Mucosa of descending colon (tissue), 3 donors: ENCODE measurements at places on chromosomes 13 and 19. TPM values are rescaled to one million over a fixed set of nuclear protein-coding genes. Genes with fewer than 3 reads are reported as not detected.

Gene POLR1D
- total RNA-seq = 169 TPM

Gene NKPD1
- not detected for total RNA-seq

Gene ZNF30
- total RNA-seq = 1.3 TPM

Gene ZNF345
- total RNA-seq = 3.4 TPM

Gene CSNK1A1L
- total RNA-seq = not detected

Gene ZNF14
- total RNA-seq = 2.6 TPM

- DNase-seq = no peak
These were observed 14.6 kb upstream of the SERPINE3 start for GRCh38 chr13:51324714-51325420.

DNA sequence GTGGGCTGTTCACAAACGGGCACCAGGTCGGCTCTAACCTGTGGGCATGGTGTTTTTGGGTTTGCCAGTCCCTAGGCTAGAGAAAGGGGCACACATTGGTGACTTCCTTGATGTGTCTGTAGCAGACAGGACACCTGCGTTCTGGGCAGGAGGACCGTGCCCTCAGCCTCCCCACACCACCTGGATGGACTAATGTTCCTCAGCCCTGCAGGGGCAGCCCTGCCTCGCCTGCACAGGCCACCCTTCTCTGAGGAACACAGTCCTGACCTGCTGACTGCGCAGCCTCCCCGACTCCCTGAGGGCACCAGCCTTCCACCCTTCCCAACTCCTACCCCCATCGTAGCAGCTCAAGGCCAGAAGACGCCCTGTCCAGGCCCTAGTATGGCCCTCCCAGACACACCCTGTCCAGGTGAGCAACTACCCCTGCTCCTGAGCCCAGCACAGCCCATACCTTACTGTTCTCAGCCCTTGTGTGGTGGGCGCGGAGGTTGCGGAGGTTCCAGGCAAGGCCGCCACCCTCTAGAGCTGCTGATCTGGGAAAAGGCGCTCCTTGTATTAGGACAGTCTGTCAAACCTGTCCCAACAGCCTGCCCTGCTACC, 55.7 kb downstream of the GGACT start:
- no peak for DNase-seq

- DNase-seq = no peak
These were observed 122.4 kb upstream of the FREM2 start for GRCh38 chr13:38564256-38565150.

DNA sequence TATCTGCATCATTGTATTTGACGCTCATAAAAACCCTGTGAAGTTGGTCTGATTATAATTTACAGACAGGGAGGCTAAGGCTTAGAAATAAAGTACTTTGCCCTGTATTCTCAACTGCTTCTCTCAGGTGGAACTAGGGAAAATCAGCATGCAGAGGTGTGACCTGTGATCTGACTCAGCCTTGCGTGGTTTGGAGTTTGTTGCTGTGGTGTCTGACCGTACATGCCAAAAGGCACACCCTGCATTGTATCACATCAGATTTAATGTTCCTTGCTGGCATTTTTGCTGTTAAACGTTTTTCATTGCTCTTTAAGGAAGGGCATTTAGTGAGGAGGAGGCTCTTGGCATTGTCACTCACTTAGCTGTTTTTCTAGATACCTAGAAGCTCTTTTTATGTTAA, 58.8 kb upstream of the C1QTNF9B start:
- DNase-seq = no peak

DNA sequence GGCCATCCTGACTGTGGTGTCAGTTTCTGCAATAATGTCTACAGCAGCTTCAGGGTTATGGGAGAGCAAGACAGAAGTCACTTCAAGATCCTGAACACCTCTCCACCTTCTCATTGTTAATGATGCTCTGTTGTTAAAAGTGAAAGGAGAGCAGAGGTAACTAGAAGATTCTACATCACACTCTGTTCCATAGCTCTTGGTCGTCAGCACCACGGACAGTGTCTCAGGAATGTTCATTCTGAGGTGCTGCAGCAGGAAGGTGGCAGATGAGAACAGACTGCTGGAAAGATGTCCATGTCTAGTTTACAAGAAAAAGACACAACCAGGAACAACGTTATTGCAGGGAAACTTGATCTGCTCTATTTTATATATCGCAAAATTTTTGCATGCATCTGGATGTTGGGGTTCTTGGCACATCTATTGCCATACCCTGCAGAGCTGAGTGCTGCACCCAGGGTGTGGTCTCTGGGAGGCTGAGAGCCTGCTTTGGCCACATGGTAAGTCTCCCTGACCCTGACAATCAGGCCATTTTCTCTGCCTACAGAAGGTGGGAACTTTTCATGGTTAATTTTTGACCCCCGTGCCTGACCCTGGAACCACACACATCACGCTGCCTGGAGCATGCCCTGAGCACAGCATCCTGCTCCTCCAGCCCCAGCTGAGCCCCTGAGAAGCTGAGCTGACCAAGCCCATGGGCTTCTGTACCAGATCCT, 12.7 kb downstream of the CEACAM21 start:
- peak; percentile 54 for DNase-seq

- DNase-seq = no peak
These were observed 176.6 kb downstream of the LMO7 start for GRCh38 chr13:75812751-75813181.

GRCh38 chr19:3873151-3873550, 4.3 kb upstream of the ZFR2 start:
- no peak for DNase-seq

GRCh38 chr19:16442386-16443276, 29.1 kb downstream of the EPS15L1 start:
- peak; percentile 89 for DNase-seq
